ENCODE measurements at places on chromosomes 1 and 21.

- DNase-seq = no peak
Measured at GRCh38 chr1:5157175-5157574, 502.8 kb downstream of the AJAP1 start.

GRCh38 chr1:20849100-20849499 is 62.0 kb upstream of the HP1BP3 start:
- no peak for DNase-seq

DNA sequence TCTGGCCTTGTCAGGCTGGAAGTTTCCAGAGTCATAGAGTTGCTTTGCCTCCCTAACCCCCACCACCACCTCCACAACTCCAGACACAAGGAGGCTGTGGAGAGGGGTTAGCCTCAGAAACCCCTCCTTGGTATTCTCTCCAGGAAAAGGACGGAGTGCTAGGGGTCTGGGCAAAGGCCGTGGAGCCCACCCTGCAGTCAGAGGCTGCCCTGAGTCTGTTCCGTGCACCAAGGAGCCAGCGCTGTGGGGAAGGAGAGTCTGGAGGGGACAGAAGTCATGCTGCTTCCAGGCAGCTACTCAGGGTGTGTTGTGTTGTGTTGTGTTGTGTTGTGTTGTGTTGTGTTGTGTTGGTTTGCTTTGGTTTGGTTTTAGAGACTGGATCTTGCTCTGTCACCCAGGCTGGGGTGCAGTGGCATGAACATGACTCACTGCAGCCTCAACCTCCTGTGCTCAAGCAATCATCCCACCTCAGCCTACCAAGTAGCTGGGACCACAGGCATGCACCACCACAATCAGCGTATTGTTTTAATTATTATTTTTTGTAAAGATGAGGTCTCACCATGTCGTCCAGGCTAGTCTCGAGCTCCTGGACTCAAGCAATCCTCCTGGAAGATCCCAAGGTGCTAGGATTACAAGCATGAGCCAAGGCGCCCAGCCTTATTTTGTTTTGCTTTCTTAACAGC is 122.2 kb upstream of the TMEM51 start:
- no peak for DNase-seq

DNA sequence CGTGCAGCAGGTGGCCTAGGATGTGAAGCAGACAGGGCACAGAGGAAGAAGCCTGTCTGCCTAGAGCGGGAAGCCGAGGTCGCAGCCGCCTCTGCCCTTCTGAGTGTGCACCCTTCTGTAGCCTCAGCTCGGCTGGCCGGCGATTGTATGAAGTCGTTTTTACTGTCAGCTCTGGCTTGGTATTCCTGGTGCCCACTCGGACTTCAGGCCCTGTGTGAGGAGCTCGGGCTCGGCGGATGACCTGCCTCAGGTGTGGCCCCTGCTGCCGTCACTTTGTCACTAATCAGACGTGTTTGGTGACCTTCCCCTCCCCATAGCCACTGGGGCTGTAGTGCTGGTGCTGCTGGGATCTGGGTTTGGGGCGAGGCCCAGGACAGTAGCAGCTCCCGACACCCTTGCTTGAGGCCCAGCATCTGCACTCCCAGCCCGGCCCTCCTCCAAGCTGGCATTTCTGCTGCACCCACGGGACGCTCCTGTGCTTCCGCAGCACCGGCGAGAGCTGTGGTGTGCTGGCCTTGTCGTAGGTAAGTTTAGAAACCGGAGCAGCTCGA is 18.1 kb downstream of the SLX9 start:
- no peak for DNase-seq

- no peak for DNase-seq
Measured at GRCh38 chr1:191729742-191730141, 428.5 kb upstream of the RGS18 start.

DNA sequence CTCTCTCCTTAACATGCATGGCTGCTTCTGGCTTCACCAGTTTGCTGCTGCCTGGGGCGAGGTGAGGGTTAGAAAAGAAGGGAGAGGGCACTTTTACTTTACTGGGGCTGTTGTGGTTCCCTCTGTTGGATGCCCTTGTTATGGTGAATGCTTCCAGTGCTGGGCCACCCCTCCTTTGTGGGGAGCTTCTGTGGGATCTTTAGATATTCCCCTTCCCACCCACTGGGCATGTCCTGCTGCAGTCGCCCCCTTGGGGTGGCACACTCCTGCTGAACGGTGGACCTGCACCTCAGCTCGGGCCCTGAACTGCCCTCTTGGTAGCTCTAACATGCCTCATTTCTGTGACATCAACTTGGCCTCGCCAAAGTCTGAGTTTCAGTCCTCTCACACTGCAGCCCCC is 6.0 kb downstream of the TNN start:
- DNase-seq = no peak

DNA sequence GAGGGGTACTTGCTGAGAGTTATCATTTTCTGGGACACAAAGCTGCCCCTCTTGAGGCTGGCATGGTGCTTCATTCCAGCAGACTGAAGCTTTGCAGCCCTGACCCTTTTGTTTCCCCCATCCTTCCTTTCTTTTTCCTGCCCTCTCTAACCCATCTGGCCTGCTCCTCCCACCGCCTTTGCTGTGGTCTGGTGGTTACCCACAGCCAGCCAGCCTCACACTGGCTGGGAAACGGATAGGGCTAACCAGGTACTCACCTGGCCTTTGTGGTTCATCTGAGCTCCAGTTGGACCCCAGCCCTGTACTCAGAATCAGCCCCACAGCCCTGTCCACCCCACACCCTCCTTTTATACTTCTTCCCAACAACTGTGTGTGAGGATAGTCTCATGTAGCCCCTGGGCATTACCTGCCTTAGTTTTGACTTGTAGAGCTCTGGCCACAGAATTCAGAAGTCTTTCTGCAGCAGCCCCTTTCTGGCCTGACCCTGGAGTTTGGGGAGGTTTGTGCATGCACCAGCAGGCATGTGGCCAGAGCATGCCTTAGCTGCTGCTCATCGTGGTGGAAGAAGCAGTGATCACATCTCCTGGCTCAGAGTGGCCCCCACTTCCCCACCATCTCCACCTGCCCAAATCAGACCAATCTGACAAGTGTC is 138.0 kb downstream of the TRABD2B start:
- no peak for DNase-seq

- no peak for DNase-seq
Measured at GRCh38 chr21:44456214-44456914, 1.1 kb downstream of the LRRC3 start.

GRCh38 chr1:169945181-169945580 is 51.5 kb upstream of the SCYL3 start:
- no peak for DNase-seq

GRCh38 chr1:81797701-81798100 is 3.0 kb upstream of the ADGRL2 start:
- DNase-seq = no peak

DNA sequence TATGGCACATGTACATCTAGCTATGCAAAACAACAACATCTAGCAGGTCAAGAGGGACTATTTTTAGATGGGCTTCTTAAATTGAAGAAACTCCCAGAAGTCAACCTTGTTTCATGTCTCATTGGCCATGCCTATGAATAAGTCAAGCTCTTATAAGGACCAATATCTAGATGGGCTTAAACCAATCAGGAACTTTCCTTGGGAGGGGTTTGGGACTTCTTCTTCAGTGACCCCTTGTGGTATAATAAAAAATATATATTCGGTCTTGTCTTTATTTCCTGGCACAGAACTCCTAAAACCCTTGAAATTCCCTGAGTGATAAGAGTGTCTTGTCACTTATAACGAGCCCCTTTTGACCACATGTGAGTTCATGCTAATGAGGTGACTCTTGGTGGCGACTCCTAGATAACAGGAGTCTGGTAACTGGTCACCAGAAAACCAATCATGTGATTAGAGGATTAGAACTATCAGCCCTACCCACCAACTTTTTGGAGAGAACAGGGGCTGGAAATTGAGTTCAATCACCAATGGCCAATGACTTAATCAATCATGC is 218.3 kb downstream of the HHIPL2 start:
- no peak for DNase-seq

GRCh38 chr1:55893155-55893554 is 678.0 kb upstream of the USP24 start:
- peak; percentile 41 for DNase-seq

DNA sequence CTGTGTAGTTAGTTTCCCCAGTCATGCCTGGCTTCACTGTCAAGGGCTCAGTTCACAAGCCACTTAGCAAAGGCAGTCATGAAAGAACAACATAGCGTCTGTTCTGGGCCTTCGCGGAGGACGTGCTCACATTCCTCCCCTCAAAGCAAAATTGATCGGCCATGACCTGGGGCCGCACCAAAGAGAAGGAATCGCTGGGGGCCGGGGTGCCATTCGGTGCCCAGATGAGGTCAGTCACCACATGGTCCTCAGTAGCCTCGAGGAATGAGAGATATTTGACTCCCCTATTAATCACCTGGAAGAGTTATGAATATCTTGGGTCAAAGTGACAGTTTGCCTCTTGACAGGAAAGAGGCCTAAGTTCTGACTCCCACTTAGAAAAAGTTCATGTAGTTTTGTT is 251.1 kb upstream of the JUN start:
- no peak for DNase-seq

DNA sequence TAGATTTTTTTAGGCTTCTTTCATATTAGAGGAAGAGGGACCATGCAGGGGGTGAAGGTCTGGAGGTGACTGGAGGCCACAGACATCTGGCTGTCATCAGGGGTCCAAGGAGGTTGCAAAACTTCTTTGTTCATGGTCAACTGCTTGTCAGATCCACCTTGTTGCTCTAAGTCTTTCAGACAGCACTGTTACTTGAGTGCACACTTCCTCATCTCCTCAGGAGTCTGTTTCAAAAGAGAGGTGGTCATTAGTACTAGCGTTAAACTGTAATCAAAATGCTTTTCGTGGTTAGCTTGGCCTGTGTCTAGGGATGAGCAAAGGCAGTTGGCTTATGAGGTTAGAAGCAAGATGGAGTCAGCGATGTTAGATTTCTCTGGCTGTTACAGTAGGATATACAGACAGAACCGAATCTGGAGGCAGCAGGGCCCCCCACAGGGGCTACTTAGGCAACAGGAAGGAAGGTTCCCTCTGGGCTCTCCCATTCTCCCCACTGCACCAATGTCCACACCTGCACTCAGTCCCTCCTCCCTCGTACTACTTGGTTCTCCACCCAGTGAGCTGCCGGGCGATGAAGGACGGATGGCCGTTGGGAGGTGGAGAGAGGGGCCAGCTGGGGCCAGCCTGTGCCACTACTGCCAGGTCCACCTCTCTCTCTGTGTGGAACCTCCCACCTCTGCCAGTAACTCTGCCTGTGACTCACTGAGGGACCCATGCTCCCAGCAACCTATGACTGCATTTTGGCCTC is 57.2 kb downstream of the TOR1AIP2 start:
- no peak for DNase-seq

- no peak for DNase-seq
Measured at GRCh38 chr1:41919131-41919530, 409 bp upstream of the HIVEP3 start.

- peak; percentile 86 for DNase-seq
Measured at GRCh38 chr1:12454406-12455391, 163.3 kb downstream of the DHRS3 start.

- DNase-seq = no peak
Measured at GRCh38 chr1:5637171-5637570, 355.1 kb downstream of the NPHP4 start.

- peak; percentile 81 for DNase-seq
Measured at GRCh38 chr1:225449261-225449660, 21.4 kb upstream of the LBR start.

DNA sequence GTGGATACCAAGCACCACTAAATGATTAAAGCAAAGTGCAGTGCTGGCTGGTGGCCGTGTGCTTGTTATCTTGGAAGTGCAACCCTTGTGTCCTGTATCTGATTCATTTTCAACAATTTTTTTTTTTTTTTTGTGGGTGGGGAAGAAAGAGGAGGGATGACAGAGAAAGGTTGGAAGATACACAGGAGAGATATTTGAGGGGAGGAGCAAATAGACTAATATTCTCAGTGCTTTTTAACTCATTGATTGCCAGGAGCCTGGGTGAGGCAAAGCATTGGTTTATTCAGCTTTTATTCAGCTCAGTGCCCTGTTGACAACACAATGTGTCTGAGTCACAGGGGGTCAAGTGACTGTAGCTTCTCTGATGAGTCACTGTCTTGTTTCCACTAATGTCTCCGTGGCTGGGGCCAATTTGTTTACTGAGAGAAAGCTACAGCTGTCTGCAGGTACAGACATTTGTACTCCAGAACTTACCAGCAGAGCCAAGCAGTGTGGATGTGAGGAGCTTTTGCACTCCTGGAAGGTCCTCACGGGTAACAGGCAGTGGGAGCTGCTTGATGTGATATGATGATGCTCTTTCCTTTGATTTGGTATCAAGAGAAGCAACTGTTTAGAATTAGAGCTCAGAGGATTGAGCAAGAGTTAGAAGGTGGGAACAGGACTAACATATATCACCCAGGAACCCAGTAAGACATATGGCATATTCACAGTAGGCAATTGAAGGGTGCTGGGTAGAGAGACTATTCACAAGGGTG is 23.6 kb upstream of the DNM3 start:
- peak; percentile 85 for DNase-seq

DNA sequence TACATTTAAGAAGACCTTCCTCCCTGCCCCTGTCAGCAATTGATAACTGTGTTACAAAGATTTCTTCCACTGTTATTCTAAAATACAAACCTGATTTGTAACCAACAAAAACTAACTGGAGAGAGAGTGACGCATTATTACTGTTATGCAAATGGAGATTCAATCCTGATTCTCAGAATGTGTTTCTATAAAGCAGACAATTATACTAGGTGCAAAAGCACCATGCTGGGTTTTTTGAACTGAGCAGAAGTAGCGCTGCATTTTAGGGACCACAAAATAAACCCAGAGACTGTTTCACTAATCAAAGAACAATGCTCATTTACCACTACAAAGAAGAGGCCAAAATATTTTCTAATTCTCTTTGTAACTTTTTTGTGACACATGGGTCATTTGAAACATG is 13.6 kb upstream of the GBP6 start:
- DNase-seq = no peak

DNA sequence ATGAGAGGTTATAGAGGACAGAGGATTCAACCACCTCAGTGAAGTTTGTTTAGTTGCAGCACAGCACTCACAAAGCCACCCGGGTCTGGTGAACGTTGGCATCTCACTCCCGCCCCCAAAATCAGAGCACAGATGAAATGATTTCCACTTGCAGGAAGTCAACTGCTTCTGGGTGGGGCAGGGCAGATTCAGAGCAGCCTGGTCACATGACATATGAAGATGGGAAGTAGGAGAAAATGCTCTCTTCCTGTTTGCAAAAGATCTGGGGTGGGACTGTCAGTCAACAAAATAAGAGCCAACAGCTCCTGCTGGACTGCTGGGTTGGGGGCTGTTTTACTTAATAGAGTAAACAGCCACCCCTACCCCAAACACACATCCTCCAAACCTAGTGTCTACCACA is 43.2 kb downstream of the LRRC71 start:
- no peak for DNase-seq

DNA sequence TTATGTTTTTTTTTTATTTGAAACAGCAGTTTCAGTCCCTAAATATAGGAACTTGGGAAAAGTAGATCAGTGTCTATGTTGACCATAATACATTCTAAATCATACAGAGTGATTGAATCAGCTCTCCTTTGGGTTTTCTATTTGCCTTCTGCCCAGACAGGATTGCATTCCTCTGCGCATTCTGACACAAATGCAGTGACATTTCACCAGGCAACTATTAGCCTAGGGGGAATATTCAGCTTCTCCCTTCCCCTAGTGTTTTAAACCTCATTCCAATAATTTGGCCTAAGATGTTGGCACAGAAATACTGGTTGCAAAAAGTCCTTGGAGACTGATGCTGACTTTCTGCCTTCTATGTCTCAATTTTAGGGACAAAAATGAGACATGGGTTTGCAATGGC is 172.8 kb downstream of the PTGER3 start:
- no peak for DNase-seq

Measured in epithelial cell of proximal tubule (primary cell).